ENCODE measurements at places on chromosomes 2 and 18.
A peak's percentile ranks its signal among the peaks of the same experiment; 100 is the strongest.

- DNase-seq, result peak; percentile 91
Measured at GRCh38 chr2:199310771-199311585, 146.8 kb downstream of the SATB2 start.

DNA sequence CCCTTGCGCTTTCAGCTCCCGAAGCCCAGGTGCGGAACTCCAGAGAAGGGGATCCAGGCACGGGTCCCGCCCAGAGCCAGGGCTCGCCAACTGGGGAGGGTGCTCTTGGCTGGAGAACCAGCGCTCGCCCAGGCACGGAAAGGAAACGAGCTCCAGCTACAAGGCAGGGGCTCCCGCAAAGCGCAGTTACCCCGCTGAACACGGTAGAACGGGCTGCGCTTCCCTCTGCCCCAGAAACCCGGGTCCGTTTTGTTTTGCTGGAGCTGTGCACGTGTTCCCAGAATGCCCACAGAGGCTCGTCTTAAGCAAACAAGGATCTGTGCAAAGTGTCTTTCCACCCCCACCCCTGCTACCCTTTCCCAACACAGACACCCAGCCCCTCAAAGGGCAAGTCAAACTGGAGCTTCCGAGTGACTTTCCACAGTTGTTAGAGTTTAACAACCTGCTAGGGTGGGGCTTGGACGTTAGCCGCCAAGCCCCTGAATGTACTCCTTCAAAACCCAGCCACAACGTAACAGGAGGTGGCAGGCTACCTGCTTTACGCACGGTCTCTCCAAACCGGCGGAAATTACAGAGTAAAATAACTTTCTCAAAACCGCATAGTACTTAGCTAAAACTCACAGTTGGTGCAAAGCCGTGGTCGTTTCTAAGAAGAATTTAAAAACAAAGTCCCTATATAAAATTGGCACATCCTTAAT is 775 bp downstream of the RNF125 start:
- peak; percentile 75 for DNase-seq

- DNase-seq, result no peak
Measured at GRCh38 chr2:64685430-64685829, 31.7 kb upstream of the SERTAD2 start.

DNA sequence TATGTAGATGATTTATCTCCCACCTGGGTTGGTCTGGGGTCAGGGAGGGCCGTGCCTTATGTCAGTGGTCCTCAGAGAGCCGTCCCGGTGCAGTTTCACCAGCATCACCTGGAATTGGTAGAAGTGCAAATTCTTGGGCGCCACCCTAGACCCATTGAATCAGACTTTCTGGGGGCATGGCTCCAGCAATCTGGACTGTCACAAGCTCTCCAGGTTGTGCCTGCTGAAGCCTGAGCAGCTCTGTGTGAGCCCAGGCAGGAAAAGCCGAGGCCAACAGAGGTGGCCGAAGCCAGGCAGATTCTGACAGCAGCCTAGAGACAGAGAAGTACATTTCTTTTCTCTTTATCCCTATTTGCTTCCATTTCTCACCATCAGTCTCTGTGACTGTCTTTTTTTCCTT is 98.4 kb upstream of the SEC11C start:
- no peak for DNase-seq

GRCh38 chr18:46632401-46633071 is 24.5 kb downstream of the LOXHD1 start:
- DNase-seq, result no peak

Measured in NCI-H510A treated with DMSO at 0.1 percent for 48 hours (cell line).